ENCODE measurements at places on chromosomes 6 and 20. TPM values are rescaled to one million over a fixed set of nuclear protein-coding genes. Genes with fewer than 3 reads are reported as not detected.

TMEM217 gene
- 2.0 TPM for total RNA-seq

ADGRG6 gene
- total RNA-seq, result 1.2 TPM

CHMP4B gene
- total RNA-seq, result 82.8 TPM

GRCh38 chr20:40715491-40715890 is 26.5 kb upstream of the MAFB start:
- peaks cover 9% of the 10 kb centered on the region for H3K27me3 ChIP-seq
- no peak overlapping the region for H3K27ac ChIP-seq
- no peak for DNase-seq

DNA sequence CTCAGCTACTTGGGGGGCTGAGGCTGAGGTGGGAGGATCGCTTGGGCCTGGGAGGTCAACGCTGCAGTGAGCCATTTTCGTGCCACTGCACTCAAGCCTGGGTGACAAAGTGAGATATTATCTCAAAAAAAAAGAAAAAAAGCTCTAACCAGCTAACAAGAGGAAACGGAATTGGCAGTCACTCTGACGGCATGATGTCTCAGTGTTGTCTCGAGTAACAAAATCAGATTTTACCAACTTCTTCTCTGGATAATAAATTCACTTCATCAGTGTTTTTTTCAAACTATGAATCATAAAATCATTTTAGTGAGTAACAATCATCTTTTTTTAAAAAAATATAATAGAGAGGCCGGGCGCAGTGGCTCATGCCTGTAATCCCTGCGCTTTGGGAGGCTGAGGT is 12.6 kb downstream of the KIF16B start:
- H3K4me1 ChIP-seq, result no peaks in the 10 kb centered on the region
- H3K27me3 ChIP-seq, result no peaks in the 10 kb centered on the region
- peaks cover 2% of the 10 kb centered on the region for H3K36me3 ChIP-seq
- no peak for DNase-seq

DNA sequence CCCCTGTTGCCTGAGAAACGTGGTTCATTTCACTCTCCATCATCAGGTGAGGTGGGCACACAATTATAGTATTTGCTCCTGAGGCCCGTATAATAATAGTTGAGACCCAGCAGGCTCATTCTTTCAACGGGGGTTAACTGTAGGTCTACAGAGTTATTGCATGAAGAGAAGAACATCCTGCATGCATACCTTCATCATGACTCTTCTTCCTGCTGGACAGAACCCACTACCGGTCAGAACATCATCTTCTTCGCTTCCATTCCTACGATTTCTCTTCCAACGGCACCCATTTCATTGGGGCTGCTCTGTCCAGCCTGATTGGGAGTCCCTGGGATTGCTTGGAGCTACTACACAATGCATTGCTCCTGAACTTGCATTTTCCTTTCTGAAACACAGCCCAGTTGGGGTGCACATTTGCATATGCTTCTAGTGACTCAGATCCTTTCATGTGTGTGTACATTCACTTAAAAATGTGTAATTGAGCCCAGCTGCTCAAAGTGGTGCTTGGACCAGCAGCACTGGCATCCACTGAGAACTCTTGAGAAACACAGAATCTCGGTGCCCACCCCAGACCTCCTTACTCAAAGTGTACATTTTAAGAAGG is 57.4 kb downstream of the SLC24A3 start:
- H3K4me3 ChIP-seq, result no peak overlapping the region
- H3K27ac ChIP-seq, result no peak overlapping the region
- no peak for DNase-seq
- H3K36me3 ChIP-seq, result no peaks in the 10 kb centered on the region

GRCh38 chr6:15623276-15624116 is 39.3 kb downstream of the DTNBP1 start:
- no peak for DNase-seq
- no peaks in the 10 kb centered on the region for H3K27me3 ChIP-seq
- peaks cover 16% of the 10 kb centered on the region for H3K4me1 ChIP-seq
- no peak overlapping the region for H3K27ac ChIP-seq
- H3K36me3 ChIP-seq, result peaks cover 9% of the 10 kb centered on the region

DNA sequence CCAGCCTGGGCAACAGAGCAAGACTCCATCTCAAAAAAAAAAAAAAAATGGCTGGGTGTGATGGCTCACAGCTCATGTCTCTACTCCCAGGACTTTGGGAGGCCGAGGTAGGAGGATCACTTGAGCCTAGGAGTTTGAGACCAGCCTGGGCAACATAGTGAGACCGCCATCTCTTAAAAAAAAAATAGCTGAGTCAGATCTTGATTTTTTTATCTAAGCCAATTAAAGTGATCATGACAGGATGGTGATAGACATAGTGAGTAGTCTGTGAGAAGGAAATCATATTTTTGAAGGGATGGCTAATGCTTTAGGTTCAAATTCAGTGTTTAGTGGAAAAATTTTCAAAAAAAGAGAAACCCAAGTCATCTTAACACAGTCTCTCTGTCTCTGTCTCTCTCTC is 114.6 kb upstream of the JARID2 start:
- peaks cover 15% of the 10 kb centered on the region for H3K4me1 ChIP-seq
- peaks cover 2% of the 10 kb centered on the region for H3K27me3 ChIP-seq
- H3K36me3 ChIP-seq, result peaks cover 2% of the 10 kb centered on the region
- no peak for DNase-seq

DNA sequence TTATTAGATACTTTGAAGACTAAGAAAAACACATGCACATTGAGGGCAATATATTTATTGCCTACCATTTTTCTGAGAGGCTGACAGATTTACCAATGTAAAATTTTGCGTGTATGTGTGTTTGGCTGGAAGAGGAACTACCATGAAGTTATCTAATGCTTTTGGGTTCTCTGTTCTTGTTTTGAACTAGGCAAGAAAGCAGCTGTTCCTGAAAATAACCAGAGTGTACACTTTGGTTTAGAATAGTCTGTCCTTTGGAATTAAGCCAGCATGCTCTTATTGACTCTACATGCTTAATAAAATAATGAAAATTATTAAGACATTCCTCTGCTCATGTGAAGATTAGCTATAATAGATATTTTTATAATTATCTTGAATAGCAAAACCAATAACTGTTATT is 129.2 kb downstream of the MYB start:
- DNase-seq, result no peak
- H3K27me3 ChIP-seq, result no peaks in the 10 kb centered on the region

- H3K4me3 ChIP-seq, result no peak overlapping the region
- no peaks in the 10 kb centered on the region for H3K27me3 ChIP-seq
- no peak for DNase-seq
- peaks cover 11% of the 10 kb centered on the region for H3K36me3 ChIP-seq
- no peak overlapping the region for H3K27ac ChIP-seq
Observed at GRCh38 chr6:7207720-7208119, 100.0 kb downstream of the RREB1 start.

DNA sequence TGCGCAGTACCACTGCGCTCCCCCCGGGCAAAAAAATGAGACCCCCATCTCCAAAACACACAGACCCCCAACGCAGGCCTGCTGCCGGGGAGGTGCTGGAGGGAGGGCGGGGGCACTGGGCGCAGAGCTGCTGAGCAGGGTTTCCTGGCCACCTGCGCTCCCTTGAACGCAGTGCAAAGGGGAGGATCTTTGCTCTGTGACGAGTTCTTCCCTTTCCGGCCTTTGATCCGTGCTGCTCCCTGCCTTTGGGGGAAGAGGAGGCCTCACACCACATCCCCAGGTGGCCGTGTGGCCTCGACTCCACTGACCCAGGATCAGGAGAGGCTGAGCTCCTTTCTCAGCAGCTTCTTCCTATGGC is 8.9 kb upstream of the COL20A1 start:
- H3K27me3 ChIP-seq, result no peaks in the 10 kb centered on the region
- H3K4me1 ChIP-seq, result peaks cover 2% of the 10 kb centered on the region
- peak overlapping the region; percentile 89 for H3K27ac ChIP-seq
- H3K4me3 ChIP-seq, result peak overlapping the region; percentile 67
- DNase-seq, result no peak

GRCh38 chr6:120478650-120479049 is 855.6 kb downstream of the TBC1D32 start:
- no peak for DNase-seq
- H3K27me3 ChIP-seq, result no peaks in the 10 kb centered on the region
- H3K36me3 ChIP-seq, result no peaks in the 10 kb centered on the region

- no peaks in the 10 kb centered on the region for H3K36me3 ChIP-seq
- H3K27ac ChIP-seq, result no peak overlapping the region
- peaks cover 48% of the 10 kb centered on the region for H3K27me3 ChIP-seq
- peaks cover 6% of the 10 kb centered on the region for H3K4me1 ChIP-seq
- no peak overlapping the region for H3K4me3 ChIP-seq
- DNase-seq, result no peak
Observed at GRCh38 chr6:166640342-166641043, 13.4 kb upstream of the RPS6KA2 start.

Measured in activated naive CD8-positive, alpha-beta T cell treated with anti-CD3 and anti-CD28 coated beads, Interleukin-2, amount 10 ng/mL, durations not matched to agents 7 days and 5 days (primary cell).